CD4-positive, alpha-beta T cell treated with Interleukin-2 at 100 ng/mL for 4 hours (primary cell): ENCODE measurements at places on chromosomes 1 and 21.
A peak's percentile ranks its signal among the peaks of the same experiment; 100 is the strongest.

GRCh38 chr1:11893907-11894251, 32.3 kb downstream of the KIAA2013 start:
- DNase-seq, result peak; percentile 65

DNA sequence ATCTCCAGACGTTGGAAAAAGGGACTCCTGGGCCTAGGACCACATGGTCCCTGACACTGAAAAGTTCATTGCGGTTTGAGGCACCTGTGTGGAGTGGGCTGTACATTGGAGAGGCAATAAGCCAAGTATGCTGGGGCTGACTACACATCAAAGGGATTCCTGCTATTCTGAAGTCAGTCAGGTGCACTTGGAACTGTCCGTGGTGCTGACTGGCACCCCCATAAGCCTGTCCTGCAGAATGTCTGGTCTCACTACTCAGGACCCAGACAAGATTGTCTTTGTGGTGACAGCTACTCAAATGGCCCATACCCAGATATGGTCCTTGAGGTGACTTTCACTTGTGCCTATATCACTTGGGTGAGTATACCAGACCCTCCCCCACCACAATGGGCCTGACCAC, 150.6 kb downstream of the RWDD3 start:
- no peak for DNase-seq

- DNase-seq, result no peak
Measured at GRCh38 chr1:86245566-86246190, 89.1 kb upstream of the COL24A1 start.

DNA sequence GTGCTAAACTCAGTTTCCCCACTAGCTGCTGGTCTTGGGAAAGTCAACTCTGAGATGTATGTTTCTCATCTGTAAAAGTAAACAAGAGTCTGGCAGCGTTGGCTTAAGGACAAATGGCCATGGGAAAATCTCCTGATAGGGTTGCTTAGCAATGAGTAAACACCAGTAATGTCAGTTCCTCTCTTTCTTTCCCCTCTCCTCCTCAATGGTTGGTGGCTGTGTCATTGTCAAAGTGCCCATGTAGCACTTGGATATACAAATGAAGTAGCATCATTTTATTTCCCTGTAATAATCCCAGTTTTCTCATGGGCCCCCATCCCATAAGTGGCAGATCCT, 2.2 kb upstream of the FYB2 start:
- DNase-seq, result no peak

- no peak for DNase-seq
Measured at GRCh38 chr21:26846036-26846931, 1.1 kb upstream of the ADAMTS1 start.

- DNase-seq, result no peak
Measured at GRCh38 chr1:100703716-100704115, 15.8 kb upstream of the VCAM1 start.

DNA sequence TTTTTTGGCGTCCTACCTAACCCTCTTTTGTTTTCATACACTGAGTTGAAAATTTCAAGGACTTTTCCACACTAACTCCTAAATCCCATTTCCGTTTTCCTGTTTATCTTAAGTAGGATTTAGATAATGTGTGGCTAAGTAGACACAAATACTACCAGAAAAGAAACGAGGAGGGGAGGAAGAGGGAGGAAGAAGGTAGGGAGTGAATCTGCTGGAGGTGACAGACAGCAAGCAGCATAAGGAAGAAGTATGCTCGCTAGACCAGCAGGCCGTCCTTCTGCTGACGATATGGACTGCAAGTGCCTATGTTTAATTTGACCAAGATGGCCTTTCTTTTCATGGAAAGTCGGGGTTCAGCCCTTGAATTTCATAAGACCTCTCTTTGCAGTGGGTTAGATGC, 256.9 kb upstream of the RAB4A start:
- no peak for DNase-seq

GRCh38 chr1:166089804-166090203, 77.0 kb downstream of the FAM78B start:
- no peak for DNase-seq

- no peak for DNase-seq
Measured at GRCh38 chr1:208775841-208776240, 531.7 kb upstream of the PLXNA2 start.
